Stimulated activated CD8-positive, alpha-beta memory T cell treated with anti-CD3 and anti-CD28 coated beads, Interleukin-4, amount 100 ng/mL, for 1 hour (primary cell): ENCODE measurements at places on chromosomes 16 and 17.

DNA sequence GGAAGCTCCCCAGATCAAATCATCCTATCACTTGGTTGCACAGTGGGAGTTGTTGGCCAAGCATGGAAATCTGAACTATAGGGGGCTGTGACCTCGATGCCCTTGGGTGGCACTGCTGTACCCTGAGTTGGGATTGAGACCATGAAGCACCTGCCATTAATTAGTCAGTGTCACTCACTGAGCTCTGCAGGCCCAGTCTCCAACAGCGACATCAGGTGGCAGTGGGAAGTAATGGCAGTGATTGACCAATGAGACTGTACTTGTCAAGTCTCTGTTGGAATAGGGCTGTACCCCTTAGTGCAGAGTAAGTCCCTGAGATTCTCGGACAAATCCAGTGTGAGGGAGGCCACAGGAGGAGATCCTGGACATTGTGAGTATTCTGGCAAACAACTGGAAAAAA is 118.0 kb upstream of the RPL38 start:
- no peak for DNase-seq

DNA sequence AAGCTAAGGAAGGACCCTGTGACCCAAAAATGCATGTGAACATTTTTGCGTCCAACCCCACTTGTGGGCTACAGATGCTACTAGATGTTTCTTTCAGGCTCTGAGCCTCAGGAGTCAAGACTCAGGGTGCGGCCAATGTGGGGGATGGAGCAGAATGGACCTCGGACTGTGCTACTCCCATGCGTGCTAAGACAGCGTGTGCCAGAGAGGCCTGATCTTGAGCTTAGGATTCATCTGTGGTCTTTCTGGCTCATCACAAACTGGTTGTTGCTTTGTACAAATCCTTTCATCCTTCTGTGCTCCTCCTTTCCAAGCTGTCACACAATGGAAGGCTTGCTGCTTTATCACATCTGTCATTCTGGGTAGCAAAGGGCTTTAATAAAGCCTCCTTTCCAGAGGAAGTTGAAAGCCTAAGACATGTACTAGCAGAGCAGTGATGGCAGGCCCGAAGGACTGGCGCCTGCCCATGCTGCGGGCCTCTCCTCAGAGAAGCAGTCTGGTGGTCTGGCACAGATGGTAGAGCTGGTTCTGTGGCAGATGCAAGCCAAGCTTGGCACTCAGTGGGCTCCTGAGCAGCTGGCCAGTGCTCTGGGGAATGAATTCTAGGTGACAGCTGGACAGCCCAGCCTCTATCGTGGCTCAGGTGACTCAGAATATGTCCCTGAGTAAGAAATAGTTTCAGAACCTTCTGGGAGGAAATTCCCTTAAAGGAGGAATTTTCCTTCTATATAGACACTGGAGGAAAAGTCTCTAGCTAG is 27.8 kb downstream of the COG4 start:
- DNase-seq, result no peak

DNA sequence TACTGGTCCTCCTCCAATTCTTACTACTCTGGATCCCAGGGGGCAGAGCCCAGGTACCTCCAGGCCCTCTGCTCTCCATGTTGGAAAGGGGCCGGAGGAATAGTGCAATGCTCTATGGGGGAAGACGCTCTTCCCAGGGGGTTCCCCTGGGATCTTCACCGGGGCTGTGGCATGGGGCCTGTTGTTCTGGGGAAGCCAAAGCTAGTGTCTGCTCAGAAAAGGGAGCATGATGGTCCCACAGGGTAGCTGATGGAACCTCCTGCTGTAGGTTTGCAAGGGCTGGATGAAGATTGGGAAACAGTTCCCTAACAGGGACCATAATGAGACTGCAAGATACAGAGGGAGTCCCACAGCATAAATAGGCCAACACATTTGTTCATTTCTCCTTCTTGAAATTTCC is 114.7 kb downstream of the IRX5 start:
- DNase-seq, result no peak

DNA sequence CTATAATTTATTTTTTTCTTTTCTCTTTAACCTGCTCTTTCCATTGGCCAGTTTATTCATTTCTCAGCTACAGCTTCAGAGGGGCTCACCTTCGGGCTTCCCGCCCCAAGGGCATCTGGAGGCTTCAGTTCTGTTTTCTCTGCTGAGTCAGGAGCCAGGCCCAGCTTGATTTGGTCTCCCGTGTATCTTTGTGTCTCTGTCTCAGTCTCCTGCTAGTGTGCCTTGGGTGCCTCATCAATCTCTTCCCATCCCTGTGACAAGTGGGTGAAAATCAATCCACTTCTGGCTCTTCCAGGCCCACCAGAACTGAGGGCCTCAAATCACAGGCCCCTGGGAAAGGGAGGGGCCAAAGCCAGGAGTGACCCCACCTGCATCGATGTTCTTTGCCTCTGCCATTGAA is 72.1 kb downstream of the CCDC182 start:
- DNase-seq, result no peak

- DNase-seq, result peak; percentile 28
These were observed 31.7 kb downstream of the SOCS1 start for GRCh38 chr16:11224096-11224893.
